A549 treated with RU486 at 1 μM for 4 hours (cell line): ENCODE measurements at places on chromosomes 5 and 9. TPM values are rescaled to one million over a fixed set of nuclear protein-coding genes. Genes with fewer than 3 reads are reported as not detected.

Gene FBP2
- 0.07 TPM in 1 of 5 replicates, not detected in the others for total RNA-seq

Gene NUTM2G
- not detected in 5 replicates for total RNA-seq

Gene CTXN3
- total RNA-seq, result not detected in 5 replicates

Gene CDH12
- total RNA-seq, result not detected in 5 replicates
